ENCODE measurements at places on chromosomes 16 and 17. TPM values are rescaled to one million over a fixed set of nuclear protein-coding genes. Genes with fewer than 3 reads are reported as not detected.
A peak's percentile ranks its signal among the peaks of the same experiment; 100 is the strongest.

DNA sequence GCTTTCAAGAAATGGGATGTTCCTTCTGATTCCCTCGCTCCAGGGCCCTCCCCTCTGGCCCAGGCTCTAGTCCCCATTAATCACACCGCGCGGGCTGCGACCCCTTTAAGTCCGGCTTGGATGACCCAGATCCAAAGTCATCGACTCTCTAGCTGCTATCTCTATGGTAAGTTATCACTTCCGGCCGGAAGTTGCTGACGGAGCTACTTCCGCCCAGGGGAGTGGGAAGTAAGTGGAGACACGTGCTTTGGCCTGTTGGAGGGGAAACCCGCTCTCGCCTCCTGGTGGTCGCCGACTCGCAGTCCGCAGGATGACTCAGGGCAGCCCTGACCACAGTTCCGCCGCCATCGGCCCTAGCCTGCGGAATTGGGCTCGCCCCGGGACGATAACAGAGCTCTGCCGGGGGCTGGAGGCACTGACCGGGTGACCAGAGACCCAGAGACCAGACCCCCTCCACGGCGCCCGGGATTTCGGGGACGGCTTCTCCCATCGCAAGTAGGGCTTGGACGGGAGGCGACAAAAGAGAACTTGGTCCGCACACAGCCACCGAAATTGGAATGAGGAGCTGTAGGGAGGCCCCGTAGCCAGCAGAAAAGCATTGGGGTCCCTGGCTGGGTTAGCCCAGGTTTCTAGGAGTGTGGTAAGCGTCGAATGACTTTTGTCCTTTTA is 52.2 kb upstream of the SEC14L1 start:
- peak overlapping the region; percentile 95 for H3K4me3 ChIP-seq
- H3K36me3 ChIP-seq, result peaks cover 59% of the 10 kb centered on the region
- H3K27ac ChIP-seq, result peak overlapping the region; percentile 99

DNA sequence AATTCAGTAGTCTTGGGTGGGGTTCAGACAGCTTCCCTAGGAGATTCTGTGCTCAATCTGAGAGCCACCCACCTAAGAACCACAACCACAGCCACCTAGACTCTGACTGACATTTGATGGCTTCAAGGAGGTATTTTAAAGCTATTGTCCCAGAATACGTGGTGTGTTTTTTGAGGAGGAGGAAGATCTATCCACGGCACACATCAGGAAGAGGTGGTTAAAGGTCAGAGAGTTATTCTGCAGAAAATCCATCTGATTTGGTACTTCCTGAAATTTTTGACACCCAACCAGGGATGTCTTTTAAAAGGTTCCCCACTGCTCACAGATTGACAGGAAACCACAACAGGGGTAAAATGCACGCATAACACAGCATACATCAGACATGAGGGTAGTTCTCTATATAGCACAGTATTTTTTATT is 25.1 kb downstream of the SMARCE1 start:
- H3K4me3 ChIP-seq, result no peak overlapping the region
- H3K27ac ChIP-seq, result no peak overlapping the region
- peaks cover 56% of the 10 kb centered on the region for H3K27me3 ChIP-seq
- peak; percentile 3 for DNase-seq
- peaks cover 22% of the 10 kb centered on the region for H3K36me3 ChIP-seq
- H3K4me1 ChIP-seq, result peaks cover 14% of the 10 kb centered on the region

GRCh38 chr17:82202981-82203380 is 9.7 kb downstream of the CCDC57 start:
- no peak overlapping the region for H3K27ac ChIP-seq
- H3K4me3 ChIP-seq, result no peak overlapping the region
- peaks cover 47% of the 10 kb centered on the region for H3K36me3 ChIP-seq
- H3K27me3 ChIP-seq, result no peaks in the 10 kb centered on the region
- DNase-seq, result no peak

DNA sequence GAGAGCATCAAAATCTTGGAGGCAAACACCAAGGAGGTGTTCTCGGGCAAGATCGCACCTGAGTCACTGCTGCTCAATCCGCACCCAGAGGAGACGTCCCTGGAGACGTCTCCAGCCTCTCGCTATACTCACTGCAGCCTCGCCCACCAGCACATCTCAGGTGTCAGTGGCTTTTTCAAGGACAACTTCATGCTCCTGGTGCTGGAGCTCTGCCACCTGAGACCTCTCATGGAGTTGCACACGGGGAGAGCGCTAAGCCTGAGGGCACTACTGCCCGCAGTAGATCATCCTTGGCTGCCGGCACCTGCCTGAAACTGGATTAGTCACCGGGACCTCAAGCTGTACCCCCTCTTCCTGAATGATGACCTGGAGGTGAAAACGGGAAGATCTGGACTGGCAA is 2.6 kb upstream of the MBTPS1 start:
- H3K27ac ChIP-seq, result no peak overlapping the region
- peaks cover 8% of the 10 kb centered on the region for H3K4me1 ChIP-seq
- no peak overlapping the region for H3K4me3 ChIP-seq
- no peaks in the 10 kb centered on the region for H3K27me3 ChIP-seq

- no peak for DNase-seq
- no peak overlapping the region for H3K27ac ChIP-seq
- peaks cover 7% of the 10 kb centered on the region for H3K4me1 ChIP-seq
- peaks cover 19% of the 10 kb centered on the region for H3K36me3 ChIP-seq
Observed at GRCh38 chr17:44384823-44385286, 4.6 kb downstream of the ITGA2B start.

- no peaks in the 10 kb centered on the region for H3K4me1 ChIP-seq
- no peak overlapping the region for H3K27ac ChIP-seq
- peaks cover 41% of the 10 kb centered on the region for H3K27me3 ChIP-seq
- peak overlapping the region; percentile 56 for H3K4me3 ChIP-seq
- DNase-seq, result peak; percentile 74
Observed at GRCh38 chr17:2025622-2026309, 632 bp upstream of the RTN4RL1 start.

GRCh38 chr17:49180303-49180702 is 30.1 kb downstream of the GNGT2 start:
- H3K4me3 ChIP-seq, result no peak overlapping the region
- H3K36me3 ChIP-seq, result no peaks in the 10 kb centered on the region

- peaks cover 9% of the 10 kb centered on the region for H3K4me1 ChIP-seq
- no peak overlapping the region for H3K27ac ChIP-seq
- no peaks in the 10 kb centered on the region for H3K27me3 ChIP-seq
- no peak overlapping the region for H3K4me3 ChIP-seq
Observed at GRCh38 chr17:63082952-63083351, 116.9 kb downstream of the TANC2 start.

- H3K27me3 ChIP-seq, result peaks cover 90% of the 10 kb centered on the region
- H3K36me3 ChIP-seq, result peaks cover 21% of the 10 kb centered on the region
- DNase-seq, result no peak
- H3K4me1 ChIP-seq, result peaks cover 7% of the 10 kb centered on the region
Observed at GRCh38 chr17:44314524-44314868, 6.1 kb downstream of the RUNDC3A start.

GRCh38 chr16:57570301-57571070 is 28.0 kb downstream of the ADGRG5 start:
- H3K27me3 ChIP-seq, result peaks cover 56% of the 10 kb centered on the region
- no peak overlapping the region for H3K4me3 ChIP-seq
- no peak for DNase-seq
- no peak overlapping the region for H3K27ac ChIP-seq

- no peak for DNase-seq
- H3K36me3 ChIP-seq, result peaks cover 66% of the 10 kb centered on the region
- no peak overlapping the region for H3K4me3 ChIP-seq
- no peak overlapping the region for H3K27ac ChIP-seq
- H3K27me3 ChIP-seq, result no peaks in the 10 kb centered on the region
- peaks cover 76% of the 10 kb centered on the region for H3K4me1 ChIP-seq
Observed at GRCh38 chr17:75695830-75696271, 25.4 kb upstream of the ITGB4 start.

- peak overlapping the region; percentile 75 for H3K4me3 ChIP-seq
- H3K27me3 ChIP-seq, result peaks cover 96% of the 10 kb centered on the region
- DNase-seq, result peak; percentile 47
- H3K36me3 ChIP-seq, result peaks cover 4% of the 10 kb centered on the region
- peak overlapping the region; percentile 64 for H3K27ac ChIP-seq
- H3K4me1 ChIP-seq, result peaks cover 23% of the 10 kb centered on the region
Observed at GRCh38 chr17:77887464-77888241, 70.8 kb upstream of the TNRC6C start.

- no peak overlapping the region for H3K4me3 ChIP-seq
- H3K4me1 ChIP-seq, result no peaks in the 10 kb centered on the region
- H3K36me3 ChIP-seq, result no peaks in the 10 kb centered on the region
- H3K27me3 ChIP-seq, result peaks cover 59% of the 10 kb centered on the region
- DNase-seq, result no peak
Observed at GRCh38 chr17:74276541-74277009, 2.5 kb downstream of the DNAI2 start.

DNA sequence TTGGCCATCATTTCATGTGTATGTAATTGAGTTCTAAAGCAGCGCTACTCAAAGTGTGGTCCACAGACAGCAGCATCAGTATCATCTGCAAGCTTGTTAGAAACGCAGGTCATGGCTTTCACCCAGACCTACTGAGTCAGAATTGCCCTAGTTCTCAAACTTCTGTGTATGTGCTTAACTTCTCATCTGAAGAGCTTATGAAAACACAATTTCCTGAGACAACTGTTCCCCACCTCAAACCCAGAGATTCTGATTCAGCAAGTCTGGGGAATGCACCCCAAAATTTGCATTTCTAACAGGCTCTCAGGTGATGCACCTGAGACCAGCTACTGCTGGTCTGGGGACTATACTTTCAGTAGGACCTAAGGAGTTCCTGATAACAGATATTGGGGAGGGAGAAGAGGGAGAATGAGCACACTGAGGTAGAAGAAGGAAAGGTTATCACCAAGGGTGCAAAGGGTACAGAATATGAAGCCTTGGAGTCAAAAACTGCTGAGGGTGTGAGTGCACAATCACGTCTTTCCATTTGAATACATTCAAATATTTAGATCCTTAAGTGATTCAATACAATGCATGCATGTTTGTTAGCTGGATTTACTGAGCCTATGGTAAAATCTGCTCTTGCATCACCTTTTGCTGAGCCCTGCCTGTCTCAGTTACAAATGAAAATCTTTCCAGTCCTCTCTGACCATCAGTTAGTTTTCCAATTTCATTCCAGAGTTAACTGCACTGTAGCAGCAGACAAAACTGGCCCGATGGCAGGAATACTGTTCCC is 29.2 kb upstream of the SKAP1 start:
- H3K4me3 ChIP-seq, result no peak overlapping the region
- H3K27ac ChIP-seq, result no peak overlapping the region
- H3K36me3 ChIP-seq, result peaks cover 15% of the 10 kb centered on the region
- H3K27me3 ChIP-seq, result peaks cover 37% of the 10 kb centered on the region

DNA sequence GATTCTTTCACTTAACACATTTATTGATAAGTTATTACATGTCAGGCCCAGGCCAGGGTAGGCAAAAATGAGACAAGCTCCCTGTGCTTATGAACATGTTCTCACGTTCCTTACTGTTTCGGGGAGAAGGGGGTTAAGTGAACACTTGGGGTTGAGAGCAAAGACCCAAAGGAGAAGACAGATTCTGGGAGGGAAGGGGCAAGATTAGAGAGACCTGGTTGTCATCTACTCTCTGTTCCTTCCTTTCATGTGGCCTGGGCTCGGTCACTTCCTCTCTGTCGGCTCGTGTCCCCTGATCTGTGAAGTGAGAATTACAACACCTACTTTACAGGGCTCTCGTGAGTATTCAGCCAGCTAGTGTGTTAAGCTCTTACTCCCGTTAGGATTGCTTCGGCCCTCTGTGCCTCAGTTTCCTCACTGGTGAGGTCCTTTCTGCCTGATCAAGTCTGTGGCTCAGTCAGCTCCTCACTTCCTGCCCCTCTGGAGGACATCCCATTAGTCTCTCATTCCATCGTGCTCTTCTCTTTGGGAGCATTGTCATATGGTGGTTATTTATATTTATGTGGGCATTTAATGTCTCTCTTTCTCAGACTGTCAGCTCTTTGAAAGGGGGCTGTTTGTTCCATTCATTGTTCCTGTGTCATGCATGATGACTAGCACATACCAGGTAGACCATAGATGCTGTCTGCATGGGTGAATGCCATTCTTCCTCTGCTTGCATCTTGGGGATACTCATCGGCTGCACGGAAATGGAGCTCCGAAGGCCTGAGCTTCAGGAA is 38.9 kb downstream of the PLCG2 start:
- peaks cover 74% of the 10 kb centered on the region for H3K27me3 ChIP-seq
- DNase-seq, result no peak

DNA sequence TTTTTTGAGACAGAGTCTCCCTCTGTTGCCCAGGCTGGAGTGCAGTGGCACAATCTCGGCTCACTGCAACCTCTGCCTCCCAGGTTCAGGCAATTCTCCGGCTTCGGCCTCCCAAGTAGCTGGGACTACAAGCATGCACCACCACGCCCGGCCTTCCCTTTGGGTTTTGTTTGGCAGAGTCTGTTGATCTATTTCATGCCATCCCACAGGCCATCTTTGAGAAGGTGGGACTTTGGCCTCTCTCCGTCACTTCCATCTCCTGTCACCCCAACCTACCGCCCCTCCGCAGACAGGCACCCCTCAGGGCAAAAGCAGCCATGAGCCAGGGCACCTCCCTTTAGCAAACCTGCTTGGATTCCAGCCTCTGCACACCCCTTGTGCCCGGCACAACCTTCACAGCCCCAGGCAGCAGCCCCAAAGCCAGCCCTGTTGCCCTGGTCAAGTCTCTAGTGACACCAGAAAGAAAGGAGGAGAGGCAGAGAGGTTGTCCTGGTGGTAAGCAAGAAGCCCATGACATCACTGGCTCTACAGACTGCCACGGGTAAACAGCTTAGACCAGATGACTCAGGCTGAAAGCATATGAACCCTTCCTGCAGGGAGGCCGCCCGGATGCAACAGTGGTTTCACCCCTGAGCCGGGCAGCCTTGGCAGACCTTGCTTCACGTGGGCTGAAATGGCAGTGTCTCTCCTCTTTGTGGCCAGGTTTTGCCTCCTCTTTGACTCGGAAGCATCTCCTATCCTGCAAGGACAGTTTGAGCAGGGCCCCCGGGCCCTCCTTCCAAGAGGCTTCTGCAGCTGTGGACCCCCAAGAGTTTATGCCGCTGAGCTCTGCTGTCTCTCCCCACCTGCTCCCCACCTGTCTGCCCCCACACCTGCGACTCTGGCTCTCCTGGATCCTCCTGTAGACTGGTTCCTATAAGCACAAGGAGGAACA is 8.1 kb upstream of the TIMP2 start:
- H3K4me3 ChIP-seq, result peak overlapping the region; percentile 5
- DNase-seq, result peak; percentile 84
- H3K27me3 ChIP-seq, result peaks cover 5% of the 10 kb centered on the region

- H3K4me1 ChIP-seq, result peaks cover 11% of the 10 kb centered on the region
- no peaks in the 10 kb centered on the region for H3K36me3 ChIP-seq
- peak; percentile 73 for DNase-seq
- H3K27me3 ChIP-seq, result peaks cover 81% of the 10 kb centered on the region
- no peak overlapping the region for H3K27ac ChIP-seq
- H3K4me3 ChIP-seq, result no peak overlapping the region
Observed at GRCh38 chr17:43940630-43941029, 1.6 kb downstream of the PPY start.

GRCh38 chr17:4807605-4808377 is 839 bp downstream of the PLD2 start:
- no peaks in the 10 kb centered on the region for H3K27me3 ChIP-seq
- no peak overlapping the region for H3K27ac ChIP-seq
- no peak for DNase-seq
- peaks cover 12% of the 10 kb centered on the region for H3K36me3 ChIP-seq

GRCh38 chr17:46106966-46107644 is 86.1 kb downstream of the KANSL1 start:
- H3K27me3 ChIP-seq, result no peaks in the 10 kb centered on the region
- no peak overlapping the region for H3K27ac ChIP-seq
- H3K4me3 ChIP-seq, result no peak overlapping the region
- peaks cover 9% of the 10 kb centered on the region for H3K36me3 ChIP-seq
- H3K4me1 ChIP-seq, result peaks cover 48% of the 10 kb centered on the region
- no peak for DNase-seq

The MPV17L gene
- 10.0 TPM for total RNA-seq

The SPATA32 gene
- total RNA-seq, result 0.85 TPM

The C16orf46 gene
- not detected for total RNA-seq

The TNFSF12 gene
- 7.7 TPM for total RNA-seq

The GRN gene
- 480 TPM for total RNA-seq

The SEPTIN1 gene
- 1.9 TPM for total RNA-seq

The MILR1 gene
- 4.9 TPM for total RNA-seq

The MYL4 gene
- not detected for total RNA-seq

The FBXL16 gene
- 4.6 TPM for total RNA-seq

Data from Calu3 (cell line).